Aorta (tissue), 5 donors: ENCODE measurements at places on chromosomes 2 and 18.

GRCh38 chr2:238731961-238732360 is 115.9 kb upstream of the TWIST2 start:
- no peak for DNase-seq

GRCh38 chr18:63161032-63161760 is 158.4 kb downstream of the BCL2 start:
- no peak for DNase-seq

DNA sequence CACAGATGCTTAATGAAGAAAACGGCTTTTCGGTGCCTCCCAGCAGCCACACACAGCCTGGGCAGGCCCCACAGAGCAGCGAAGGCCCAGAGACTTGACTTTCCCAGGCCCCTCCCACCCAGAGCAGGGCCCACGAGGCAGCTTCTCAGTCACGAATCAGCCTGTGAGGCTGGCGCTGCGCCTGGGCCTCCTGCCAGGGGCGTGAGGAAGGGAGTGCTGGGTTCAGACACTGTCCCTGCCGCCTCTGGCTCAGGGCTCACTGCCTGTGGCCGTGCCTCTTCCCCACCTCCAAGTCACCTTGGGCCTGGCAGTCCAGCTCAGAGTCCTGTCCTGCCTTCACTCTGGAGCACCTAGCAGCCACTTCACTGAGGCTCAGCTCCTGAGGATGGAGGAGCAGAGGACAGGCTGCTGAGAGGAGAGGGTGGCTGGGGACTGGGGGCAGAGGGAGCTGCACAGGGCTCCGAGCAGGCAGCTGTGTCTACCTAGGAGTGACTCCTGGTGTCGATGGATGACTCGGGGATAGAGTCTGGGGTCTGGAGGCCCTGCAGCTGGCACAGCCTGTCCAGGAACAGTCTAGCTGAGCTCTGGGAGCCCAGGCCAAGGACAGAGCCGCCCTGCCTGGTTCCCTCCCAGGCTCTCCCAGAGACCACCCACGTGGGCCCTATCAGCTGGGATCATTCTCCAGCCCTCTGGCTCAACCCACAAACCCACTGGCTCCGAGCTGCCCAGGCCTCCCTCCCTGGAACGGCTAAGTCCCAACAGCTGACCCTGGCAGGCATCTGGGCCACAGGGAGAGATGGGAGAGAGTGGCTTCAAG is 36.4 kb upstream of the FOSL2 start:
- DNase-seq: peak; percentile 96

GRCh38 chr2:159035790-159036411 is 67.5 kb downstream of the TANC1 start:
- no peak for DNase-seq

DNA sequence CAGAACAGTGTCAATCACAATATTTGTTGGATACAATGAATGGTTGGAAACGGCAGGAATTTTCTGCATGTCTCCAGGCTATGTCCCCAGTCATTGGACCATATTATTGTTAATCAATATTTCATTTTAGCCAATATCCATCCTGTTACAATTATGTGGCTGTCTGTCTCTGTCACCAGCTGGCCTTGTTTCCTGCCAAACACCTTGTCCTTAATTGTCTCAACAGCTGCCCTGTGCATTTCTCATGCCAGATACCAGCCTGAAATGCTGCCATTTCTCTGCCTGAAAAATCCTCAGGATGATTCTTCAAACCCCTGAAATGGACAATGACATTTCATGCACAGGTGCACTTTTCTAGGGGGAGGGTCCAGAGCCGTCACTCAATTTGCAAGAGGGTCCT is 170.6 kb downstream of the ALPK2 start:
- DNase-seq: no peak

GRCh38 chr2:100731535-100731981 is 88.4 kb upstream of the NPAS2 start:
- no peak for DNase-seq
